ENCODE measurements at places on chromosomes 12 and 14.

DNA sequence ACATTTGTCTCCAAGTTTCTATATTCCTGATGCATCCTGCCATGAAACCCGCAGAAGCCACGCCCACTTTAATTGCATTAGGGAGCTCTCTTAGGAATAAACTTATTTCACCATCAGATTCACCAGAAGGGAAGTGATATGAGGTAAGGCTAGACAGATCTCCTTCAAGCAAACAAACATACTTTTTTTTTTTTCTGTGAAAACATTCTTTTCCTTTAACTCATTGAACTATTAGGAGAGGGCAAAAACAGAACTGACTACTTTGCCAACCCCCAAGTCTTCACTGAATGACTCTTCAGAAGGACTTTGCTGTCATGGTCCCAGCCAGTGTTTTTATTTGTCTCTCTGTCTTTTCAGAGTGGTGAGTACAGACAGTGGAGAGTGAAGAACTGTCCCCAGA is 48.4 kb downstream of the GTF2A1 start:
- no peak for DNase-seq

GRCh38 chr12:125076103-125076502 is 10.9 kb downstream of the AACS start:
- DNase-seq = no peak

GRCh38 chr12:66132408-66132807 is 1.9 kb upstream of the LLPH start:
- DNase-seq = no peak

- peak; percentile 65 for DNase-seq
Observed at GRCh38 chr14:72810201-72810600, 83.7 kb downstream of the DPF3 start.

GRCh38 chr12:93846936-93847516 is 169.9 kb downstream of the CRADD start:
- no peak for DNase-seq

GRCh38 chr14:104386151-104386841 is 193.3 kb upstream of the C14orf180 start:
- no peak for DNase-seq

- peak; percentile 55 for DNase-seq
Observed at GRCh38 chr12:27333403-27334009, 870 bp downstream of the BMAL2 start.

GRCh38 chr14:101561145-101561896 is at the start of gene DIO3:
Gene DIO3 (plus strand): TSS chr14:101561495.
- DNase-seq = no peak

- no peak for DNase-seq
Observed at GRCh38 chr12:43147878-43148277, 404.1 kb downstream of the ADAMTS20 start.

GRCh38 chr12:51307655-51308593 is 16.1 kb downstream of the BIN2 start:
- no peak for DNase-seq

DNA sequence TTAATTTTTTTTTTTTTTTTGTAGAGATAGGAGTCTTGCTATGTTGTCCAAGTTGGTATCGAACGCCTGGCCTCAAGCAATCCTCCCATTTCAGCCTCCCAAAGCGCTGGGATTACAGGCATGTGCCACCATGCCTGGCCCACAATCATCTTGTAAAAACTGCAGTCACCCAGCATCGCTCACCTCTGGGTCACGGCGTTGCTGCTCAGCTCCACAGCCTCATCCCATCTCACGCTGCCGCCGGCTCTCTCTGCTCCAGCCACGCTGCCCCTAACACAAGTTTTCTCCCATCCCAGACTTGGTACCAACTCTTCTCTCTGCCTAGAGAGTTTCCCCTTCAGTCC is 69.2 kb downstream of the MAP1LC3B2 start:
- DNase-seq = no peak

- no peak for DNase-seq
Observed at GRCh38 chr12:115584156-115584555, 693.3 kb downstream of the MED13L start.

DNA sequence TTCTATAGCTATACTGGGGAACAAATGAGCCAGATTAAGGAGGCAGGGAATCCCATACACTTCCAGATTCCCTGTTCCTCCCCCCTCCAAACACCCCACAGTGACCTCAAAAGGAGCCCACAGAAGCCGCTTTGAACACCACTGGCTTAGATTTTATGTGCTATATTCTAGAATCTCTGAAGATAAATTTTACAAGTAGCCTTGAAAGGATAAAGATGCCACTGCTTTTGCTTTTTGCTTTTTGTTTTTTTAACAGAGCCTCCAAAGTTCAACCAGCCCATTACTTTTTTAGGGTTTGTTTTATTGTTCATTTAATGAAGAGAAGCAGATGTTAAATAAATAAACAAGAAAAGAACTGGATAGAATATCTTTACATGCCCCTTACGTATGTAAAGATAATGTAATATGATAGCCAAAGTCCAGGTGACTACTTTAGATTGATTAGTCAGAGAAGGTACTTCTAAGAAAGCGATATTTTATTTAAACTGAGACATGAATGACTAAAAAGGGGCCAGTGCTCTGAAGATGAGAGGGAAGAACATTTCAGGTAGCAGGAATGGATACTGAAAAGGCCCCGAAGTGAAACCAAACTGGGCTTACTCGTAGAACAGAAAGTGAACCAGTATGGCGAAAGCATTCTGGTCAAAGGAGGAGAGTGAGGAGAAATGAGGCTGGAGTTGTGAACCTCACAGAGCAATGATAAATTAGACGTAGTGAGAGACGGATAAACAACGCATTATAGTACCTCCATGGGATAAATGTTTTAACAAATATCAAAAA is 44.6 kb downstream of the DUSP6 start:
- DNase-seq = peak; percentile 11

GRCh38 chr14:71371711-71372396 is 464.6 kb downstream of the PCNX1 start:
- DNase-seq = peak; percentile 16

GRCh38 chr12:18676996-18677588 is 60.7 kb downstream of the PLCZ1 start:
- no peak for DNase-seq

DNA sequence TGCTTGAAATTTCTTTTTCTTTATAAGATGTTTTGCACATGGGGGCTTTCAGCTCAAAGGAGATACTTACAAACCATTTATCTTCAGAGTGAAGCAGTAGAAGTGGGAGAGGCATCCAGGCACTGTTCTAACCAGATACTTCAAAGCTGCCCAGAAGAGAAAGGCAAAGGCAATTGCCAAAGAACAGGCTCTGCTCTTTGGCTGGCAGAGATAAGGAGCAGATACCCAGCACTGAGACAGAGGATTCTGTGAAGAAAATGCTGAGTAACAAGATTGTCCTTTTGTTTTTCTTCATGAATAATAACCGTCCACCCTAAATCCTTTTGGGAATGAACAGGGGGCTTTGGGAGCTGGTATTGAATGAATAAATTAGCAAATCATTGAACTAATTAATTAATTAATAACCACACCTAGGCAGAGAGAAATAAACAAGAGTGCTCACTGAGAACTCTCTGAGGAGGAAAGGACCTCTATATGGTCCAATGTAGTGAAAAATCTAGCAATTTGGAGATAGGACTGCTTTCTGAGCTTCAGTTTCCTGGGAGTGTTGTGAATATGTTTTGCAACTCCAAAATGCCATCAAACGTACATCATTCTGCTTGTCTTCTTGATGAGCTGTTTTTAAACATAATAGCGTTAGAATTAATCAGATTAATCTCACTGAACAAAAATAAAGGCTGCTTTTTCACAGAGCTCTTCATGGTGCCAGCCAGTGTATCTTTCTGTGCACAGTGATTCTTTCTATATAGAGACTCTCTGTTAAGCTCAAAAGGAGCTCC is 192.8 kb upstream of the AMIGO2 start:
- DNase-seq = no peak

GRCh38 chr14:34110531-34110930 is 159.7 kb upstream of the EGLN3 start:
- DNase-seq = no peak

GRCh38 chr12:94186278-94187241 is 38.2 kb downstream of the PLXNC1 start:
- DNase-seq = no peak

DNA sequence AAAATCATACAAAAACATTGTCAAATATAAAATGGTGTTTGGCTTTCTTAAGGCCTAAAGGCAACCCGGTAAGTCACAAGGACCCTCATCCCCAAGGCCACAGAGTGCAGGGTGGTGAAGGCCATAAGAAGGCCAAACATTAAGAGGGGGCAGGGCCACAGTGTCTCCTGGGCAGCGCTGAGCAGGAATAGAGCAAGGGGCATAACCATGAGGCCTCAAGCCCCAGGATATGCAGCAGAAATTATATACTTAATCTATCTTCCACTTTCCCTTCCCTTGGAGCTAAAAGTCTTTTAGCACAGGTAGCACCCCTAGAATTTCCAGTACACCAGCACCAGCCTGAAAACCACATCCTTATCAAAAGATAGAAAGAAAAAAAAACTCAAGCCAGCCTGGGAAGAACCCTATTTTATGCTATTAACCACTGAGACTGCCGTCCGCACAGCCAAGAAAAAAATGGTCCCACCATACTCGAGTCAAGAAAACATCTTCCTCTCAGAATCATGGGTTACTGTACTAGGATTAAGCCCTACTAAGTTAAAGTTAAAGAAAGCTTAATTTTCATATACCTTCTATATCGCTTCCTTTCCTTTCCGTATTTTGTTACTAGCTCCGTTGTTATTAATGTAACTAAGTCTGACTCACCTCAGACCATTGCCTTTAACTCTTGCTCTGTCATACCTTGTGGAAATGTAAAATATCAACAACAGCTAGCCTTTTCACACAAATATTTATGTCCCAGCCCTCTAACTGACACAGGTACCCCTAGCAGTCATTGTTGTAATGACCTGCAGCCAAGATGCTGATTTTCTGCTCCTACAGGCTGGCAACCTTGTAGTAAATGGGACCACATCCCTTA is 20.1 kb downstream of the KLRK1 start:
- DNase-seq = no peak

DNA sequence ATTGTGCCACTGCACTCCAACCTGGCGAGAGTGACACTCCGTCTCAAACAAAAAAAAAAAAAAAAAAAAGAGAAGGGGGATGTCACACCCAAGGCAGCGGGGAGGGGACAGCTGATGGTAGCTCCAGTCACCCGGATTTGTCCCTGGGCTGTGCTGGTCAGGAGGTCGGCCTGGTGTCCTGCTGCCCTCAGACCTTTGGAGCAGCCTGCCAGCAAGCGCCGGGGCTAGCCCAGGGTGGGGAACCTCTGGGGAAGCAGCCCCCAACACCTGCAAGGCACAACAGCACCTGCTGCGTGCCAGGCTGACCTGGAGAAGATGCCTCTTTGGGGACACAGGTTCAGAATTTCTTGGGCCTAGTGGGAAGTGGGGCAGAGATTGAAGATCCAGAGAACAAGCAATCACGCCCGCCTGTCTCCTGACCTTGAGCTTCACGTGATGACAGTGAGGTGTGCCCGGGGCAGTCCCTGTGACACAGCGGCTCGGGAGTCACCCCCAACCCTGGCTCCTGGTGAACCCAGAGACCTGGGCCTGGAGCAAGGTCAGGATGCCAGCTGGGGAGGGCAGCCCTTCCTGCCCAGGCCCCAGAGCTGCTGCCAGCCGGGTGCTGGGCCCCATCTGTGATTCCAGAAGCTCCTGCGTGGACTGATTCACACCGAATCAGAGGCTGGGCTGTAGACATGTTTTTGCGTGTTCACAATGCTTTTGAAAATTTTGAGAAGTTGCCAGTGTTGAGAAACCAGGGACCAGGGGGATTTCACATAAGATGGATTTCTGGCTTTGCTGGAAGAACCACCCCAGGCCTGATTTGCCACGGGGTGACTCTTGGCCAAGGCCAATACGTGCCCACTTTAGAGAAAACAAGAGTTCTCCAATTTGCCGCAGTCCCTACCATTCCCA is 66.4 kb downstream of the RFLNA start:
- no peak for DNase-seq

DNA sequence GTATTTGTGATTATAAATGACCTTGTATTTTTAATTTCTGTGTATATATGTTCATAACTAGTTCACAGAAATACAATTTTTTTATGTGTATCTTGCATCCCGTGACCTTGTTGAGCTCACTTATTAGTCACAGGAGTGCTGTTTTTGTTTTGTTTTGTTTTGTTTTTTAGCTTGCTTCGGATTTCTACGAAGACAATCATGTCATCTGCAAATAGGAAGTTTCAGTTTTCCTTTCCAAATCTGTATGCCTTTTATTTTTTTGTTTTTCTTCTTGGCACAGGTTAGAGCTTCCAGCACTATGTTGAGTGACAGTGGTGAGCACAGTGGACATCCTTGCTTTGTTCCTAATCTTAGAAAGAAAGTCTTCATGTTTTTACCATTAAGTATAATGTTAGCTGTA is 229.2 kb upstream of the GARIN6 start:
- no peak for DNase-seq

DNA sequence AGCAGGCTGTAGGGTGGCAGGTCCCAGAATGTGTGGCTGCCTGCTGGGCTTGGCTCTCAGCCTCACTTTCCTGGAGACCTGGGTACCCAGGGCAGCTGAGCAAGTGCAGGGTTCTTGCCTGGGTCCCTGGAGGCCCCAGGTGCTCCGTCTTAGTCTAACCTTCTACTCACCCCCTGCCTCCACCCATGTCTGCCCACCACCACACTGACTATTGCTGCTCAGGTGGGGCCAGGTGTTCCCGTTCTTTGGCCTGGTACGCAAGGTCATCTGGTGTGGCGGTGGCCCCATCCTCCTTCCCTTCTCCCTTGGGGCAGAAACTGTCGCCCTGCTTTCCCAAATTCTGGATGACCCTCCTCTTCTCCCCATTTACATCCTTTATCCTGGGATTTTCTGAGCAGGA is 319.9 kb downstream of the TMEM121 start:
- DNase-seq = no peak

GRCh38 chr14:51743588-51744000 is 91.9 kb downstream of the FRMD6 start:
- DNase-seq = no peak

- no peak for DNase-seq
Observed at GRCh38 chr14:22811722-22812121, 3.5 kb downstream of the SLC7A7 start.

DNA sequence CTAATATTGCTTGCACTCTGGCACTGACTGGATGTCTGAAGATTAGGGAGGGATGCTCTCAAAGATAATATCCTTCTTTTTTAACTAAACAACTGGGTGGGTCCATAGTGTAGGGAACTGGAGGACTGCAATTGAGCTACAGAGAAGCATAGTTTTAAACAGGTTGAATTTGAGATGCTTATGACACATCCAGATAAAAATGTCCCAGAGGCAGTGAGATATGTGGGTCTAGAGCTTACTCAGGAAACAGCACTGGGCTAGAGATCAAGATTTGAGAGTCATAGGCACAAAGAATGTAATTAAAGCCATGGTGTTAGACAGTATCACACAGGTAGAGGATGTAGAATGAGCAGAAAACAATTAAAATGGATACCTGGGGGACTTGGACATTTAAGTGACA is 198.4 kb downstream of the NELL2 start:
- DNase-seq = no peak

GRCh38 chr14:90273532-90273931 is 17.2 kb downstream of the PSMC1 start:
- no peak for DNase-seq

DNA sequence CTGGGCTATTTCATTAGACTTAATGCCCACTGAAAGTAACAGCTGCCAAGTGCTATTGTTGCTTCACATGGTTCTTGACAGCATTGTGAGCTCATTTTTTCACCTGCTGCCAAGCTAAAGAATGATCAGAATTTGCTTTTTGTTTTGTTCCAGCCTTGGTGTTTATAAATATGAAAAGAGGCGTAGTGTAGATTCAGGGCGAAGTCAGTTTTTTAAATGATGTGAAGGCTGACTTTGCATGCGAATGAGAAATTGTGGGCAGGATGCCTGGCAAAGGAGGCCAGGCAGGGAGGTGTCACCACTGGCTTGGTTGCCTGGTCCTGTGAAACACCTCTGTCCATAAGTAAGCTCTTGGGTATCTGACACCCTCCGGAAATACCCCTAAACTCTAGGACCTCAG is 93.3 kb upstream of the NAP1L1 start:
- DNase-seq = no peak
